GM12864 (cell line): ENCODE measurements at places on chromosomes 7 and 10.

GRCh38 chr7:141209454-141209853, 135.6 kb downstream of the TMEM178B start:
- no peak for DNase-seq

- DNase-seq = no peak
These were observed 8.6 kb downstream of the GJD4 start for GRCh38 chr10:35613597-35614226.

- no peak for DNase-seq
These were observed 573.5 kb downstream of the KIF20B start for GRCh38 chr10:90274721-90275468.

- no peak for DNase-seq
These were observed 21.0 kb upstream of the ABI1 start for GRCh38 chr10:26881600-26882331.

- no peak for DNase-seq
These were observed 6.7 kb downstream of the ZNF3 start for GRCh38 chr7:100074841-100075240.

GRCh38 chr7:150569245-150569955, 2.2 kb downstream of the GIMAP4 start:
- no peak for DNase-seq

DNA sequence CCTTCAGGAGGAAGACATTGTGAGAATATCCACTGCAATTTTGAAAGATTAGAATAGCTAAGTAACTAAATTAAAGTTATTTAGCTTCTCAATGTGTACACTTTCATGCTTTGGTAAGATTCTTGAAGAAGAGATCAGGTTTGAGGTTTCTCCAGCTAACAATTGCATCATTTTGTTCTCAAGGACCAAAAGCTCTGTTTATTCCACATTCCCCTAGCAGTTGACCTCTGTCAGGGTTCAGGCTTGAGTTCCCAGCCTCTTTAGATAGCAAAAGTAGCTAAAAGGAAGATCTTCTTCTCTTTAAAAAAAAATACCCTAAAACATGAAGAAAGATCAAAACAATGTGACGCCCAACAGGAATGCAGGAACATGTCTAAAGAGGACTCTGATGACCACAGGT, 179.4 kb upstream of the IGFBP3 start:
- no peak for DNase-seq

- no peak for DNase-seq
These were observed 168.4 kb downstream of the PON1 start for GRCh38 chr7:95155965-95156364.

GRCh38 chr10:113947184-113948041, 93.0 kb downstream of the NHLRC2 start:
- DNase-seq = no peak

DNA sequence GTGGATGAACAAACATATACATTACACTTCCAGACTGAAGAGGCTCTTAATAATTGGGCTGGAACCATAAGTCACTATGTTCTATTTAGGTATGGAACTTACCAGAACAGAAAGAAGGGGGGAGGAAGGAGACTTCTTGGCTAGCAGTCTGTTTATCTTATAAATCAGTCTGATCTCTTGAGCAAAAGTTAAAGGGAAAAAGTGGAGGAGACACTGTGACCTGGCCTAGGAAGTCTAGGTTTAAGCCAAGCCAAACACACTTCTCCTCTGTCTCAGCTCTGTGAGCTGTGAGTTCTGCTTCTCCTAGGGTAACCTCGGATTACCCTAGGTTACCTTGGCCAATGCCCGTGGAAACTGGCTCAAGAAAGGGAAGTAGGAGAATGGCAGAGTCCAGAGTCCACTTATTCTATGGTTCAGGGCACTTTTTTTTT, 95.2 kb downstream of the PFKFB3 start:
- no peak for DNase-seq

- DNase-seq = no peak
These were observed 47.3 kb upstream of the OIT3 start for GRCh38 chr10:72846238-72846637.

- DNase-seq = no peak
These were observed 91.4 kb upstream of the NEBL start for GRCh38 chr10:20988357-20988983.

DNA sequence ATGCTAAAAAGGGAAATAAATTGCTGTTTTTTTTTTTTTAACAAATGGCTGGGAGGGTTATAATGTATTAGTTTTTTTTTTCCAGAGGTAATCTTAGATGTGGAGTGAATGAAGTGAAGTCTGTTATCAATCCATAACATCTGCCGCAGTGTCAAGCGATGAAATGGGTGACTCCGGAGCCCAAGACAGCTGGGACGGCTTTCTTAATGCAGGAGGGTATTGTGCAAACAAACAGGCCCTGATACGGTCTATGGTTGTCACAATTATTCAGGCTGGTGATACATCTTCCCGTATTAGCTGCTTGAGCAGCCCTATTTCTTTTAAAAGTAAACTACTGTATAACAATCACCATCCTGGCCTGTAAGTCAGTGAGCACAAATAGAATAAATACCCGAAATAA, 1231.2 kb downstream of the GATA3 start:
- no peak for DNase-seq

- no peak for DNase-seq
These were observed 245.1 kb upstream of the AOAH start for GRCh38 chr7:36969376-36969775.

DNA sequence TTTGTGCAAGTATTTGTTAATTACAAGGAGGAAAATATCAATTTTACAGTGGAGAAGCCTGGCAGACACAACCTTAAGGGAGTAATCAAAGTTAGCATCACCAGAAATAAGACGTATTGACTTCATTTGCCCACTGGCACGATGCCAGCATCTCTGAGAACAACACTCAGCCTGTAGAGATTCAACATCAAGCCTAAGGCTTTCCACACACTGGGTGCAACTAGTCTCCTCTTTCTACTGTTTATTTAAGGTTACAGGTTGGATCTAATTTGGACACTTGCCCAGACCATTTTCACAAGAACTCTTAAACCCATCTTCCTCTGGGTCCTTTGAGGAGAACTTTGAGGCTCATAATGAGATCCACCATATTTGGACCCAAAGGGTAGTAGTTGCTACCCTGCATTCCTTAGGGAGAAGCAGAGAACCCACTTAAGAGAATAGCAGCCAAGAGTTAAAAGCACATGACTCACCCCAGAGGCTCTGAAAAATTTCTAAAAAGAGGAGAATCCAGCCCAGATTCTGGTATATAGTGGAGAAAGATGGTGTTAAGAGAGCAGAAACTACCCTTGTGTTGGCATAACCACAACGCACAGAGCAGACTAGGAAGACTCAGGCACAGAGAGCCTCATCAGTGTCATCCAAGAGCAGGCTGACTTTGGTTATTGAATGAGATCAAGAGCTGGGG, 97.3 kb downstream of the CCDC71L start:
- no peak for DNase-seq

DNA sequence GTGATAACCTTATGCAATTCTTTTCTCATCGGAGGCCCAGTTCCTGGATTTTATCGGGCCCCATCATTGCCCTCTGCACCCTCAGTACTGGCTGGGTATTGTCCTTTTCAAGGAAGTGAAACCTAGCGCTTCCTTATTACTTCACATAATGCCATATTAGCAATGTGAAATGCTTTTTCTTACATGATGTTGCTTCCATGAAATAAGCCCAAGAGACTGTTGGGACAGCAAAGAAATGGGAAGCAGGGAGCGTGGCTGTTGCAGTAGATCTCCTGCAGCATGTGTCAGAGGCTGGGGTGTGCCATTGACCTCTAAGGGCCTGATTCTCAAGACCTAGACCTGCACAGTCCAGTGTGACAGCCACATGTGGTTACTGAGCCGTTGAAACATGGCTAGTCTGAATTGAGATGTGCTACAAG, 8.1 kb downstream of the CHN2 start:
- no peak for DNase-seq

DNA sequence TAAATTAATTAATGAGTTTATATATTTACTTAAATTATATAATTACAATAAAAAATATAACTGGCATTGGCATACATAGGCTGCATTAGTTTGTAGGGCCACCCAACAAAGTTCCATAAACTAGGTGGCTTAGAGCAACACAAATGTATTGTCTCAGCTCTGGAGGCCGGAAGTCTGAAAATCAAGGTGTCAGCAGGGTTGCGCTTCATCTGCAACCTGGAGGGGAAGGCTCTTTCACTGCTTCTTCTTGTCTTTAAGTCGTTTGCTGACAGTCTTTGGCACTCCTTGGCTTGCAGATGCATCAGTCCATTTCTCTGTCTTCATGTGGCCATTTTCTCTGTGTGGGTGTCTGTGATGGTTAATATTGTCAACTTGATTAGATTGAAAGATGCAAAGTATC, 6.1 kb upstream of the BLVRA start:
- no peak for DNase-seq

- DNase-seq = no peak
These were observed 110.6 kb downstream of the BTRC start for GRCh38 chr10:101464599-101464998.

DNA sequence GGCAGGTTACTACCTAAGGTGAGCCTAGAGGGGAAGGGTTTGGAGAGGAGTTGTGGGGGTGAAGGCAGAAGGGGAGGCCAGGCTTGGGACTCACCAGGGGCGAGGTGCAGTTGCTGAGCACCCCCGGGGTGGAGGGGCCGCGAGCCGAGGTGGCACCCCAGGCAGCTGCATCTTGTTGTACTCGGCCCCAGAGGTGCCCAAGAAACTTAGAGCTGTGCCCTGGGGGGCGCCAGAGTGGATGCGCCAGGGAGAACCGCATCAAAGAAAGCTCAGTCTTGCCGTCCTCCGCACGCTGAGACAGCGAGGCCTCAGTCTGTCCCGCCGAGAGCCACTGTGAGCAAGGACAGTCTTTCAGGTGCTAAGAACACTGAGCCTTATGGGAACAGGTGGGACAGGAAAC, 7.4 kb downstream of the ATG9B start:
- DNase-seq = no peak
